ENCODE measurements at places on chromosomes 2 and 18.

- H3K4me1 ChIP-seq = no peaks in the 10 kb centered on the region
- H3K4me3 ChIP-seq = no peak overlapping the region
- H3K27me3 ChIP-seq = no peaks in the 10 kb centered on the region
- no peak overlapping the region for H3K27ac ChIP-seq
- no peak for DNase-seq
Observed at GRCh38 chr2:86249176-86249575, 49.9 kb downstream of the MRPL35 start.

DNA sequence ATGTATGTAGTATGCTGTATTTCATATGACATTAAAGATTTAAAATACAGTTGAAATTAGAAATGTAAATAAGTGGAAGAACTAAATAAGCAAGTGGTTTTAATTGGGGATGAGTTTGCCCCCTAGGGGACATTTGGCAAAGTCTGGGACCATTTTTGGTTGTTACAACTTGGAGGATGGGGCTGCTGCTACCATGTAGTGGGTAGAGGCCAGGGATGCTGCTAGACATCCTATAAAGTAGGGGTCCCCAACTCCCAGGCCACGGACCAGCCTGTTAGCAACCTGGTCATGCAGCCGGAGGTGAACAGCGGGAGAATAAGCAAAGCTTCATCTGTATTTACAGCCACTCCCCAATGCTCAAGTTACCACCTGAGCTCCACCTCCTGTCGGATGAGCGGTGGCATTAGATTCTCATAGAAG, 27.9 kb upstream of the ASNSD1 start:
- no peak for DNase-seq
- H3K4me3 ChIP-seq = no peak overlapping the region
- no peak overlapping the region for H3K27ac ChIP-seq

GRCh38 chr2:96868555-96869280, 1.2 kb downstream of the SEMA4C start:
- peaks cover 25% of the 10 kb centered on the region for H3K36me3 ChIP-seq
- peak overlapping the region; percentile 76 for H3K4me3 ChIP-seq
- peak; percentile 43 for DNase-seq
- H3K4me1 ChIP-seq = peaks cover 28% of the 10 kb centered on the region

GRCh38 chr2:112829961-112830681, 6.5 kb downstream of the IL1B start:
- H3K36me3 ChIP-seq = no peaks in the 10 kb centered on the region
- DNase-seq = no peak
- H3K27me3 ChIP-seq = no peaks in the 10 kb centered on the region
- H3K27ac ChIP-seq = no peak overlapping the region

- H3K27ac ChIP-seq = 0 out of 2 replicates have a peak overlapping the region, but pooled peaks have one; percentile 58
- no peaks in the 10 kb centered on the region for H3K27me3 ChIP-seq
- DNase-seq = no peak
- H3K4me3 ChIP-seq = peak overlapping the region; percentile 22
- H3K36me3 ChIP-seq = no peaks in the 10 kb centered on the region
Observed at GRCh38 chr2:88658326-88658725, 31.1 kb upstream of the EIF2AK3 start.

DNA sequence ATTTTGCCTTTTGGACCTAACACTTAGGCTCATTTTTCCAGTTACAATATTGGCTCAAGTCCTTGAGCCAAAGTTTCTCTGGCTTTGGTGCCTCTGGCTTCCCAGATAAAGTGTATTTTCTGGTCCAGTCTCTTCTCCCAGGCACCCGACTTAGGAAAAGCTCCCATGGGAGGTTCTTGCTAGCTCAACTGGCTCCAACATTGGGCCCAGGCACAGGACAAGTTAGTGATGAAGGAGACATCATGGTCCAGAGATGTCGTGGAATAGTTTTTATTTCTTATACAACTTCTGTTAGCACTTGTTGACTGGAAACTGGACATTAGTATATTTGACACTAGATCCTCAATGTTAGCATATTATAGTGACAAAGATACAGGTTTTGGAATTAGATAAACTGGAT, 8.2 kb upstream of the ZEB2 start:
- H3K4me1 ChIP-seq = no peaks in the 10 kb centered on the region
- H3K27ac ChIP-seq = no peak overlapping the region
- H3K27me3 ChIP-seq = no peaks in the 10 kb centered on the region
